Activated CD4-positive, alpha-beta memory T cell treated with anti-CD3 and anti-CD28 coated beads, Interleukin-2, amount 10 ng/mL, durations not matched to agents 7 days and 5 days (primary cell): ENCODE measurements at places on chromosomes 6 and 20. TPM values are rescaled to one million over a fixed set of nuclear protein-coding genes. Genes with fewer than 3 reads are reported as not detected.

RAB44 gene
- 0.25 TPM for total RNA-seq

PDE10A gene
- not detected for total RNA-seq

RAD21L1 gene
- not detected for total RNA-seq

IMPG1 gene
- total RNA-seq: not detected

DNA sequence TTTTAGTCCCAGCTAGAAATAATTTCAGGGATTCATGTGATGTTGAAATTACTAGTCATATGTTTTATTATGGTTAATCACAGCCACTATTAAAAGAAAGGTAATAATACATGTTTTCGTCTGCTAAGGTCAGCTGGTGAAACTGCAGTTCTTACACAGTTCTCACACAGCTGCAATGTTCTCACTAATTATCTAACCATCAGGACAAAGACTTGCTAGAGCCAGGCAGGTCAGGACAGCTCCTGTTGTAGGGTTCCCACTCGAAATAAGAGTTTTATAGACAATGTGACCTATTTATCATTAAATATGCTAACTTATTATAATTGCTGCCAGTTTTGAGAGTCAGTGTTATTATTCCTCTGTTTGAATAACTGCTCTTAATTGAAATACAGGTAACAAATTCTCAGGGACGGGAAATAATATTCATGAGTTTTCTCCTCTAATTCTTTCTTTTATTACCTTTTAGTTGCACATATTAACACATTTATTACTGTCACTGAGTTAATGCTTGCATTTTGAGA is 97.9 kb downstream of the GJA1 start:
- H3K27ac ChIP-seq: no peak overlapping the region
- no peaks in the 10 kb centered on the region for H3K4me1 ChIP-seq
- no peaks in the 10 kb centered on the region for H3K36me3 ChIP-seq

DNA sequence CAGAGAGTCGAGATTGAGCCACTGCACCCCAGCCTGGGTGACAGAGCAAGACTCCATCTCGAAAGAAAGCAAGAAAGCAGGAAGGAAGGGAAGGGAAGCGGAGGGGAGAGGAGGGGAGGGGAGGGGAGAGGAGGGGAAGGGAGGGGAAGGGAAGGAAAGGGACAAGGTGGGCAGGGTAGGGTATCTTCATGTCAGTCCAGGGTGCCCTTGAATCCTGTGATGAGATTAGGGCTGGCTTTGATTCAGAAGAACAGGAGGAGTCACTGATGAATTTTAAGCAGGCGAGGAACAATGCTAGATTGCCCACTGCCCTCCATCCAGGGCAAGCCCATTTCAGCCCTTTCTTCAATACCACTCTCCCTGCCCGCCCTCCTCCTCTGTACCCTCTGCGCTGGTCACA is 35.0 kb upstream of the EPB41L1 start:
- no peaks in the 10 kb centered on the region for H3K36me3 ChIP-seq
- no peaks in the 10 kb centered on the region for H3K4me1 ChIP-seq
- no peak overlapping the region for H3K27ac ChIP-seq
- DNase-seq: no peak

- H3K27me3 ChIP-seq: no peaks in the 10 kb centered on the region
- H3K4me1 ChIP-seq: peaks cover 60% of the 10 kb centered on the region
- peak overlapping the region; percentile 1 for H3K27ac ChIP-seq
These were observed 4.6 kb upstream of the BICRAL start for GRCh38 chr6:42777126-42777822.

DNA sequence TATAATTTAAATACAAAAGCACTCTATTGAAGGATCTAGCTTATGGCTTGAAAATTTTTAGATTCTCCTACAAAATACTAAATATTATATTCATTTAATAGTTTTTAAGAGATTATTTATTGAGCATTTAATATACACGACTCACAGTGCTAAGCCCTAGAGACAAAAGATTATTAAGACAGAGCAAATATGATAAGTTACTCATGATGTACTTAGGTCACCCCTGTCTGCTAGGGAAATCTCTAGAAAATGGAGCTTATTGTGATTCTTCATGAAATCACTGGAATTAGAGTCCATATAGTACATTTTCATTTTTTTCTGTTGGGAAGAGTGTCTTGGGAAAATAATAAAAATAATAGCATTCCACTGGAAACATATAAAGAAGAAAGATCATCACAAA is 37.8 kb downstream of the BEND6 start:
- no peak overlapping the region for H3K27ac ChIP-seq
- peaks cover 19% of the 10 kb centered on the region for H3K27me3 ChIP-seq
- no peaks in the 10 kb centered on the region for H3K36me3 ChIP-seq
- H3K4me1 ChIP-seq: no peaks in the 10 kb centered on the region

GRCh38 chr20:14451458-14451857 is 114.0 kb upstream of the FLRT3 start:
- DNase-seq: no peak
- H3K27me3 ChIP-seq: no peaks in the 10 kb centered on the region
- H3K4me3 ChIP-seq: no peak overlapping the region
- no peaks in the 10 kb centered on the region for H3K4me1 ChIP-seq
- H3K27ac ChIP-seq: no peak overlapping the region
